ENCODE measurements at places on chromosomes 7 and 10.

DNA sequence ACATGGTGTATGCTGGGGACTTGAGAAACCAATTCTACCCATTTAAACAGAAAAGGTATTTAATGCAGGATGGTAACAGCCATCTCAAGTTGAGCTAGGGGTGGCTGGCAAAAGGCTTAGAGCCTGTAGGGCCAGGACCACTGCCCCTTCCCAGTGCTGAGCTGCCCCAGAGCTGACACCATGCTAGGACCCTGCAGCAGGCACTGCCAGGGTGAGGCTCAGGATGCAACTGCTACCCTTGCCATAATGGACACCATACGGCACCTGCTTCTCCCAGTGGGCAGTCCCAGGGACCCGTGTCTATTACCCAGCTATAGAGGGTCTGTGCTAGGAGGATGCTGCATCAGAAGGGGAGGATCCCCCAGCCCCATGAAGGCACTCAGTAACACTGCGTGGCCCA, 160.7 kb upstream of the ADCY1 start:
- no peak overlapping the region for H3K27ac ChIP-seq
- no peak for DNase-seq
- no peaks in the 10 kb centered on the region for H3K27me3 ChIP-seq
- H3K36me3 ChIP-seq, result no peaks in the 10 kb centered on the region

DNA sequence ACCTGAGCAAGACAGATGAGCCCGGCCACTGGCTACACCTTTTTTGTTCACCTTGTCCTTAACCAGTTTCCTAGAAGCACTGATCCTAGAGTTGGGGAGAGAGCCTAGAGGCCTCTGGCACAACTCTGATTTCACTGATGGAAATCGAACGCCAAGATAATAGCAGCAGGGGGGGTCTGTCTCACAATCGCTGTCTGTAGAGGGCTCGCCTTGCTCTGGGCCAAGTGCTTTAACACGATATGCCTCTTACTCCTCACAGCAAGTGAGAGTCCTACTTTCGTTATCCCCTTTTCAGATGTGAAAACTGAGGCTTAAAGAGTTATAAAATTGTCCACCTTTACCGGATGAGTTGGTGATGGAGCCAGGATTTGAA, 472 bp downstream of the RASSF4 start:
- peaks cover 17% of the 10 kb centered on the region for H3K36me3 ChIP-seq
- H3K4me3 ChIP-seq, result peak overlapping the region; percentile 73
- no peaks in the 10 kb centered on the region for H3K27me3 ChIP-seq
- H3K4me1 ChIP-seq, result no peaks in the 10 kb centered on the region

DNA sequence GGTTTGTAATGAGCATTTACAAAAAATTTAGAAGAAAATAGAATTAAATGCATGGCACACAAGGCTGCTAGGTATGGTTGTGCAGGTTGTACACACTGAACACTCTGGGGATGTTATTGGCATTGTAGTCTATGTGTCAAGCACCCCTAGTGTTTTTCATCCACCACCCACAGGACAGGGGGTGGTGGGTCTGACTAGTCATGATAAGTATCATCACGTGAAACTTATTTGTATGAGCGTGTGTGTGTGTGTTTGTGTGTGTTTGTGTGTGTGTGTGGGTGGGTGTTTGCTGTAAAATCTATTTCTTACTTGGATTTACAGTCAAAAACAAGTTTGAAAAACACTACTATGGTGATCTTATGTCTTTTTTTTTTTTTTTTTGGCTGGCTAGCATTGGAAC, 66.5 kb downstream of the MAP3K8 start:
- H3K4me3 ChIP-seq, result no peak overlapping the region
- H3K4me1 ChIP-seq, result peaks cover 11% of the 10 kb centered on the region
- DNase-seq, result no peak
- no peak overlapping the region for H3K27ac ChIP-seq
- no peaks in the 10 kb centered on the region for H3K36me3 ChIP-seq

DNA sequence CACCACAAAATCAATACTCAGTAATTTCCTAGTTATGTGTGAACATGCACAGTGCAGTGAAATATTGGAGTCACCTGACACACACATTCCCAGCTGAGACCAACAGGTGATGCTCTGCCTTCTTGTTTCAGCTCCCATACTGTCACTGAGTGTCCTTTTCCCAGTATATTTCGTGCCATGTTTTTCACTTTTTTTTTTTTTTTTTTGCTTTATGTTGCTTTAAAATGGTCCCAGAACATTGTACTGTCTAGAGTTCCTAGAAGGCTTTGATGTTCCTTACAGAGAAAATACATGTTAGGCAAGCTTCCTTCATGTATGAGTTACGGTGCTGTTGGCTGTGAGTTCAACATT, 45.6 kb downstream of the ELAPOR2 start:
- H3K27ac ChIP-seq, result no peak overlapping the region
- no peak overlapping the region for H3K4me3 ChIP-seq
- DNase-seq, result no peak

DNA sequence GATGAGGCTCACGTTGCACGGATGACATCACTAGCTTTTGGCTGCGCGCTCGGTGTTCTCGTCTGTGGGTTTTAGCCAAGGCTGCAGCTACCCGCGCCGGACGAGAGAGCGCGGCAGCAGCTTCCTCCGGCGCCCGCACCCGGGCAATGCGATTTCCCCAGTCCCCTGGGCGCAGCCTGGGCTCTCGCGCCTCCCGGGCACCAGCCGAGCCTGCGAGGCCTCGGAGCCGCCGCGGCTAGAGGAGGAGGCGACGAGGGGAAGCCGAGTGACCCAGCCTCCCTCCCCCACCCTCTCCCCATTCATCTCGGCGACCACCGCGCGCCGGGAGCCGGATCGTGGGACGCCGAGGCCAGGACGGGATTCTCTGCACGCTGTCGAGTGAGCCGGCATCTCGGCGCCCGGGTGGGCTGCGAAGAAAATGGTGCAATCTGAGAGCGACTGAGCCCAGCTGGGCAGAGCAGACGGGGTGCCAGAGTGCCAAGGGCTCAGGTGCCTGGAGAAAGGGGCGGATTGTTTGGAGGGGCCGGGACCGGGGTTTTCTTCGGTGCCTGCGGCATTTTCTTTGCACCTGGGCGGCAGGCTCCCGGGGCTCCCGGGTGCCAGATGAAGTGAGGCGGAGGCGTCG, 1.2 kb upstream of the TMEM178B start:
- H3K4me1 ChIP-seq, result peaks cover 28% of the 10 kb centered on the region
- peak overlapping the region; percentile 43 for H3K27ac ChIP-seq
- DNase-seq, result peak; percentile 34
- peak overlapping the region; percentile 48 for H3K4me3 ChIP-seq
- H3K27me3 ChIP-seq, result no peaks in the 10 kb centered on the region

GRCh38 chr7:149791-150636, 42.4 kb upstream of the FAM20C start:
- H3K36me3 ChIP-seq, result no peaks in the 10 kb centered on the region
- no peaks in the 10 kb centered on the region for H3K27me3 ChIP-seq
- H3K4me1 ChIP-seq, result no peaks in the 10 kb centered on the region
- H3K27ac ChIP-seq, result peak overlapping the region; percentile 93
- DNase-seq, result peak; percentile 21
- H3K4me3 ChIP-seq, result peak overlapping the region; percentile 52

DNA sequence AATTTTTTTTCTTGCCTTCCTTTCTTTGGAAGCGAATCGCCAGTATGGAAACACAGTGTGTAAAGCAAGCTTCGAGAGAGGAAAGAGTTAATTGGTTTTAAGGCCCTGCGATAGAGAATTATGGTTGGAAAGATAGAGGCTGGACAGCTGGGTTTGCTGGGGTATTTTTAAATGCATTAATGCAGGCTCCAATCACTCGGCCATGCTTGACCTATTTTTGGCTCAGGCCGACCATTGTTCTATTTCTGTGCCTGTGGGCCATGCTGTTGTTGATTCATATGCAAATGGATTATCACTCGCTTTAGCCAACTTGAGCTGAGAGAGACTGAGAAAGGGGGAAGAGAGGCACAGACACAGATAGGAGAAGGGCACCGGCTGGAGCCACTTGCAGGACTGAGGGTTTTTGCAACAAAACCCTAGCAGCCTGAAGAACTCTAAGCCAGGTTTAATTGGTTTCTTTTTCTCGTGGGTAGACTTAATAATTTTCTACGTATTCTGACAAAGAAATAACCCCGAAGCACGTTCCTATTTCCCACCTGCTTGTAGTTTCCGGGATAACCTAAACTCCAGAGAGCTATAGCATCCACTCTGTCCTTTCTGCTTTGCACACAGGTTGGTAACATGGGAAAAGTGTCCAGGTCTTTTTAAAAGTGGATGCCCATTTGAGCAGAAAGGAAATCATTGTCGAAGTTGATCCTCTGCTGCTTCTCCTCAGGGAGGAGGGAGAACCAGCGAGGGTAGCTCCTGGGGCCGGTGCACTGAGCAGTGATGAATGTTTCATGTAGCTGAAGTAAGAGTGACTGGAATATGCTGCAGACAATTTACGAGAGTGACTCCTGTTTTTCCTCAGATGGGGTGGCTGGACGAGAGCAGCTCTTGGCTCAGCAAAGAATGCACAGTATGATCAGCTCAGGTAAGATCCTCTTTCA, at the start of gene HDAC9:
HDAC9 (plus strand) TSS at position 338 of the 929 bp plus-strand sequence; CDS start at position 892, 554 bp downstream.
- peak within 1 kb of the TSS; percentile 49 for H3K4me3 ChIP-seq
- H3K27ac ChIP-seq, result no peak within 1 kb of the TSS
- no peak for DNase-seq
- H3K36me3 ChIP-seq, result no peaks in the 10 kb centered on the region

DNA sequence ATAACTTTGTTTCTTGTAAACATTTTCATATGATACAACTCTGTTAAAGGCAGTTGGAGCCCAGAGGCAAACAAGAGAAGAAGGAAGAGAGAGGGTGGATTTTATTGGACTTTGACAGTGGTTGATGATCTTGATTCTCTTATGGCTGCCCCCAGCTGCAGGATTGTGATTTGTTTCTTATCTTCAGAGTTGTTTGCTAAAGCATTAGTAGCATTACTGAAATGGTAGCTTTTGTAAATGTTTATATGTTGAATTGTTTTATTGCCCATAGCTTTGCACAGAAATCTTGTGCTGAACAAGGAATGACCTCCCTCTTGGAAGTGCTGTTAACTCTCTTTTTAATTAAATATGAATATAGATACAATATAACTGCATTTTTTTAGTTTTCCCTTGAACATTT, 309.4 kb downstream of the AUTS2 start:
- H3K27ac ChIP-seq, result no peak overlapping the region
- no peaks in the 10 kb centered on the region for H3K27me3 ChIP-seq
- peaks cover 6% of the 10 kb centered on the region for H3K36me3 ChIP-seq
- H3K4me1 ChIP-seq, result no peaks in the 10 kb centered on the region
- no peak for DNase-seq

Data from tibial nerve (tissue), 4 donors.